ENCODE measurements at places on chromosomes 12 and 14.

GRCh38 chr14:105818712-105819005 lies 292.3 kb downstream of the TMEM121 start:
- DNase-seq, result no peak

DNA sequence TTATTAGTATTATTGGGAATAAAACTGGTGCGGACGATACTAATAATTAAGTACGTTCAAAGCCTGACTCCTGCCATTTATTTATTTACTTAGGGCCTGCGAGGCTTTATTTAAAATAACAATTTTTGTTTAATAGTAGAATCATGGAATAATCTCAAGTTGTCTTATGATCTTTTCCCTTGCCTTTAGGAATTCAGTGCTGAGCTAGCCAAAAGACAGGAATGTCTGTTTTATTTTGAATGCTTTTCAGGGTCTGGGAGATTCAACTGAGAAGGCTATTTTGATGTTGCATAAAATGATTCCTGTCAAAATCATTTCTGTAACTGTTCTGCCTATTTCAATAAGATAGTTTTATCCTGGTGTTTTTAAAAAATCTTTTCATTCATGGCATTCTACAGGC lies 489.8 kb downstream of the EGLN3 start:
- DNase-seq, result no peak

GRCh38 chr14:20613094-20614037 lies 22.2 kb upstream of the RNASE12 start:
- DNase-seq, result peak; percentile 92

GRCh38 chr12:122029620-122030423 lies 8.1 kb downstream of the BCL7A start:
- DNase-seq, result no peak

- DNase-seq, result no peak
Measured at GRCh38 chr12:4392223-4392742, 12.8 kb upstream of the FGF23 start.

- peak; percentile 22 for DNase-seq
Measured at GRCh38 chr14:59126714-59127436, 61.6 kb upstream of the DAAM1 start.

DNA sequence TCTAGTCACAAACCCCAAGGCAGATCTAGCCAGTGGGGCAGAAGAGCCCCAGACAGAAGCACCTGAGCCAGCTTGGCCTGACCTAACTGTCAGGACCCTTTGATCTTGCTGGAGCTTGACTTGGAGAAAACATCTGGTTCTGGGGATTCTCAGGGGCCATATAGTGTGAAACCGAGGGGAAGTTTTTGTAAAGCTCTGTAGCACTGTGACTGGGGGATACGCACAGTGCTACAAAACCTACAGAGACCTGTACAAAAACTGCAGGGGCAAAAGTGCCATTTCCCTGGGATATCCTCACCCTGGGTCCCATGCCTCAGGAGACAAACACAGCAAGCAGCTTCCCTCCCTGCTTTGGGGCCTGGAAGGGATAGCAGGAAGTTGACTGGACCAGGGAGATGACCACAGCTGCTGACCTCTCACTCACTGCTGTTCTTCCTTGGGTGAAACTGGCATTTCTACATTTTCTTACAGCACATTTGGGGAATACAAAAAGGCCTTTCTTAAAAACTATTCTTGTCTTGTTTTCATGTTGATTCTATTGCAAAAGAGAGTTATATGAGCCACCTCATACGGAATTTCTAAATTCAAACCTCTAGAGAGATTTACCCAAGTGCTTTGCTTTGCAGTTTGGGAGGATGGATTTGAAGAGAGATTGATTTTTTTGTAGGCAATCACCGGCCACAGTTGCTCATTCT lies 140.0 kb downstream of the DAD1 start:
- DNase-seq, result no peak

DNA sequence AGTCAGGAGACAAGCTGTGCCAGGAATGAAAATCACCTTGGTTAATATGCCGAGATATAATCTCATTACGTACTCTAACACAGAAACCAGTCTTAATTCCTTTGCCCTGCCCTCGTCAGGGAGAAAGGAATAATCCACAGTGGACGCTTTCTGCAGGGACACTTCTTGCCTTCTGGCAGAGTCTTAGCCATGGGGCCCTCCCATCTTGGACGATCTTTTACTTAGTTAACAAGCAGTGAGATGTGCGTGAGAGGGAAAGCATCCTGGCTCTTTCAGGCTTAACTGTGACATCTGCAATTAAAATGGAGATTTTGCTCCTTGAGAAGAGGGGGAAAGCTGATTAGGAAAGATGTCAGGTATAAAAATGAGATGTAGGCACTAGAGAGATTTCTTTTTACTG lies 246.4 kb downstream of the TMEM132C start:
- no peak for DNase-seq

DNA sequence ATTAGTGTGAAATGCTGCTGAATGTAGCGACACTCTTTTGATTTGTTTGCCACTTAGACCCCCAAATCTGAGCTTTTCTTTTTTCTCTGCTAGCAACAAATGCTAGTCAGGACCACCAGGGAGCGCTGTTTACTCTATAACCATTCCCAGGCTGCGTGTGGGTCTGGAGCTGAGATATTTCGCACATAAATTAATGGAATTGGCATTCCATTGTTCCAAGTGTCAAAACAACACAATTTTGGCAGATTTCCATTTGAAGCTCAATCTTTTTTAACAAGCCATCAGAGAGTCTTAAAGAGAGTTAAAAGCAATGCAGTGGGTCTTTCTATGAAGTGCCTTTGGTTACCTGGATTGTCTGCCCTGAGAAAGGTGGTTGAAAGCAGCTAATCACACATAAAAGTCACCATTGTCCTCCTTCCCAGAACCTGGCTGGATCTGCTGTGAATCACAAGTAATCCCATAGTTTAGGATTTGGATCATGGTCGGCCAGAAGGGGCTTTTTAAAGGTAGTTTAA lies 7.4 kb upstream of the TMEM132C start:
- DNase-seq, result peak; percentile 7

- DNase-seq, result no peak
Measured at GRCh38 chr12:27143256-27144069, 61.1 kb upstream of the C12orf71 start.

DNA sequence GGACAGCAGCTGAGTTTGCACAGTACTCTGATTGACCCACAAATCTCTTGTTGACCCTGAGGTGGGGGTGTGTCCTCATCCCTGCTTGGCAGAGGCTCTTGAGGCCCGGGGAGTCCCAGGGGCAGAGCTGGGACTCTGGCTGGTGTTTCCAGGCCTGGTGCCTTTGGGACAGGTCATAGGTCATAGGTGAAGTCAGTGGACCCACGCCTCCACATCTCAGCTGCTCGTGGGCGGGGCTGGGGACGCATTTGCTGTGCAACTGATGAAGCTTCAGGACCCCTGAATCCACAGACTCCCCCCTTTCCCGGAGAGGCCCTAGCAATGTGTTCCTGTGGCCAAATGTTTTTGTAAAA lies 408 bp upstream of the CACNA2D4 start:
- DNase-seq, result no peak

DNA sequence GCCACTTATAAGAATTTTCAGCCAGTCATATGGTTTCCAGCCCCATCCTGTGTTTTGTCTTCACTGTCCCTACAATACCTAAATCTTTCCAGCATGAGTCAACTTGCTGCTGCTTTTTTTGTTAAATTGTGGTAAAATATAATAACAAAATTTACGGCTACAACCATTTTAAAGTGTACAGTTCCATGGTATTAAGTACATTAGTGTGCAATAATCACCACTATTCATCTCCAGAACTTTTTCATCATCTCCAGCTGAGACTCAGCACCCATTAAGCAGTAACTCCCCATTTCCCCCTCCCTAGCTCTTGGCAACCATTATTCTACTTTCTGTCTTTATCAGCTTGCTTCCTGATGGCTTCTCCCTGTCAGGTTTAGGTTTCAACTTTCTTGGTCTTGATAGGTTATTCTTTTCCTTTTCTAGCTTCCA lies 39.1 kb downstream of the FRS2 start:
- no peak for DNase-seq

GRCh38 chr12:50314636-50315312 lies 31.5 kb upstream of the LIMA1 start:
- DNase-seq, result no peak

- no peak for DNase-seq
Measured at GRCh38 chr12:55727643-55728185, 1.1 kb downstream of the CD63 start.

DNA sequence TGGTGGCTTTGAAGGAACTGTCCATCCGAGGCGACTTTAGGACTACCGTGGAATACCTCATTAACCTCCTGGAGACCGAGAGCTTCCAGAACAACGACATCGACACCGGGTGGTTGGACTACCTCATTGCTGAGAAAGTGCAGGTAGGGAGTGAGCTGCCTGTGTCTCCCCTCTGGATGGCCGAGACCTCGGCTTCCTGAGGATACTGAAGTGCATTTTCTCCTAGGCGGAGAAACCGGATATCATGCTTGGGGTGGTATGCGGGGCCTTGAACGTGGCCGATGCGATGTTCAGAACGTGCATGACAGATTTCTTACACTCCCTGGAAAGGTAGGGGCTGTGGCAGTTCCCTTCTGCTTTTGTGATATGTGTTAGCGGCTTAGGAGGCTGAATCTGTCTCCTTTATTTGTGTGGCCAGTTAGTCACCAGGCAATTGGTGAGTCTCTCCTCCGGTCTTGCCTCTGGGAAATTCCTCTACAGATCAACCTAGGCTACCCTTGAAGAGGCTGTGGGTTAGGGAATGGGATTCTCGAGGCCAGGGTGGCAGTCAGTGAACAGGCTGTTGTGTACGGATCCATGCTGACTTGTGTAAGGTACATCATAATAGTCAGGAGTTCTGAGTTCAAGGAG lies 75.3 kb downstream of the ACACB start:
- no peak for DNase-seq

DNA sequence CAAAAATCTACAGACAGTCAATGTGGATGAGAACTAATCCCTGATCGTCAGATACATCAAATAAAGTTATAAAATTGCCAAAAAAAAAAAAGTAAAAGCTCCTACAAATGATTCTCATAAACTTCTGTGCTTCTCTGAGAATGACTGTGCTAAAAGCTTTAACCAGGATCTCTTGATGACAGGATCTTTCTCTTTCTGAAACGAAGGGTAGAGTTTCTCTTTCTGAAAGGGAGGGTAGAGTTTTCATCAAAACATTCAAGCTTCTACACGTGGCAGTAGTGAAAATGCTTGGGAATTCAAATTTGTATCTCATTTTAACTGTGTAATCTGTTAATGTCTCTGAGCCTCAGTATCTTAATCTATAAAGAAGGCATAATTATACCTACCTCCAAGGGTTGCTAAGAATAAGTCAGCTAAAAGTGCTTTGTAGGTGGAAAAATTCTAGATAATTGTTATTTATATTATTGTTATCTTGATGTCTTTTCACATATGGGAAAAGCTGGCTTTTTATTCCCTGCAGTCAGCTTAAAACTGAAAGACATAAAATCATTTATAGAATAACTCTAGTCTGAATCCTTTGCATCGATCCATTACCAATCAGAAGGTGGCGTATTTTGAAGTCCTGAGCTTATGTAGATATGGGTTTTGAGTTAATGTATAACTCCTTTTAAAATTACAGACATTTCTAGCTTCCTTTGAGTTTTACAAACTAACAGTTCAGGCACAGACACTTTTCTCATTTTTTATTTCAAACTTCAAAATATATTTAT lies 157.4 kb downstream of the DACT1 start:
- DNase-seq, result no peak

DNA sequence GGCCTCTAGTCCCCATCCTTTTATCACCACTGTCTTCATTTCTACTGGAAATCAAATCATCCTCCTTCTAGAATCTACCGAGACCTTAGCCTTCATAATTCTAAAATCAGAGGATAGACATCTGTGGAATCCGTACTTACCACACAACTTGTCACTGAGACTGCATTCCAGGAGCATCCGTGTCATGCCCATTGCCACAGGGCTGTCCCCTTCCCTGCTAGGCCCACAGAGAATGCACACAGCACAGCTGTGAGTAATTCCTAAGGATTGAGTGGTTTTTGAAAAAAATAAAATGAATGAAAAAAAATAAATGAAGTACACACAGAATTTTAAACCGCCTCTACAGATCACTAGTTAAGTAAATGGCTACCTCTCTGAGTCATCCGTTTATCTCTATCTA lies 21.0 kb upstream of the MAGOHB start:
- no peak for DNase-seq

DNA sequence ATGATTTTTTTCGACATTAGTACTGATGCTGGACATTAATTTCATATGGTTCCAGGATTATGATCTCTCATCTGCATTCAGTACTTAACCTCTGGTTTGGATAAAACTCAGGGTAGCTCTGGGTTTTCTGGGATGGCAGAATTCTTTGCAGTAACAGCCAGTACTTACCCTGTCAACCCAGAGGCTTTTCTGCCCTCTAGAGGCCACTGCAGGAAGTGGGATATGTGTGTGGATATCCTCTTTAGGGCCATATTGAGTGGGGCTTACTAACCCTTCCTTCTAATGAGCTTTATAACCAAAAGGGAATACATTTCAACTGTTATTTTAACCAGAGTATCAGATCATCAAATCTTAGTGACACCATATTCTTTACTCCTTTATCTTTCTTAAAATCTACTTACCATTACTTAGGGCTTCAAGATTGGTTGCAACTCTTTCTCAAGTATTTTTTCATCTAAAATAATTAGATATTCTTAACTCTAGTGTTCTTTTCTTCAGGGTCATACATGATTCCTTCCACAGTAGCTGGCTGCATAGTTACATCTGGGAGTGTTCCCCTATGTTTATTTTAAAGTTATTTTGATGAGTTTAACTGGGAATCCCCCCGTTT lies 488.0 kb upstream of the STXBP6 start:
- peak; percentile 38 for DNase-seq

DNA sequence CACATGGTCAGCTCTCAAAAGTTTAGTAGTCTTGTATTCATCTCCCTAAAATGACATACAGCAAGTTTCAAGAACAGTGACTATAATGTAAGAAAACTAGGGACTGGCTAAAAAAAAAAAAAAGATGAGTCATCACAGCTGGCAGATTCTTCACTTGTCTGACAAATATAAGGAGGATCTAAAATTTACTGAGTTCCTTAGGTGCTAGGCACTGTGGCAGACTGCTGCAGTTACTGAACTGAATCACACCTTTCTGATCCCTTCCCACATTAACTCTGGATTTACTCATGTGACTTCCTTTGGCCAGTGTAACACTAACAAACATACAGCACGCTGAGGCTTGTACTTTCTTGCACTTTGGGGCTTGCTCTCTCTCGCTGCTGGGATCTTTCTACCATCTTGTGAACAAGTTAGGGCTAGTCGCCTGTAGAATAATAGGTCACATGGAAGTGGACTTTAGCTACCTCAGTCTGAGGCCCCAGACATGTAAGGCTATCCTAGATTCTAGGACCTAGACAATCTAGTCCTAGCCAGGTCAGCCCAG lies 32.1 kb downstream of the BAZ1A start:
- peak; percentile 5 for DNase-seq

DNA sequence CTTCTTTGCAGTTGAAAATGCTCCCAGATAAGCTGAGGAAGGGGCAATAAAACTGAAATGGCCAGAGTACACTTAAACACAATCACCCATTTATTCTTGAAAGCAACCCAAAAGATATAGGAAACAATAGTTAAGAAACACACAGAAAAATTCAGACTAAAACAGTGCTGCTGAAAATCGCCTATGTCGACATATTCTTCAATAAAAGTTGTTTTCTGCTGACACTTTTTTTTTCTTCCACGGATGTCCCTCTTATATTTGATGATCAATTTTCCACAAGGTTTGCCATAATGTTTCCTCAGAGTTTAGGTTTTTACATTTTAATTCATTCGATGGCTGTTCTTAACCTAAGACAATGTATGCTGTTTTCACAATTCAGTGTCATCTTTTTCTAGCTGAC lies 74.2 kb downstream of the TPH2 start:
- no peak for DNase-seq
